Activated CD4-positive, CD25-positive, alpha-beta regulatory T cell (primary cell): ENCODE measurements at places on chromosomes 6 and 20.

DNA sequence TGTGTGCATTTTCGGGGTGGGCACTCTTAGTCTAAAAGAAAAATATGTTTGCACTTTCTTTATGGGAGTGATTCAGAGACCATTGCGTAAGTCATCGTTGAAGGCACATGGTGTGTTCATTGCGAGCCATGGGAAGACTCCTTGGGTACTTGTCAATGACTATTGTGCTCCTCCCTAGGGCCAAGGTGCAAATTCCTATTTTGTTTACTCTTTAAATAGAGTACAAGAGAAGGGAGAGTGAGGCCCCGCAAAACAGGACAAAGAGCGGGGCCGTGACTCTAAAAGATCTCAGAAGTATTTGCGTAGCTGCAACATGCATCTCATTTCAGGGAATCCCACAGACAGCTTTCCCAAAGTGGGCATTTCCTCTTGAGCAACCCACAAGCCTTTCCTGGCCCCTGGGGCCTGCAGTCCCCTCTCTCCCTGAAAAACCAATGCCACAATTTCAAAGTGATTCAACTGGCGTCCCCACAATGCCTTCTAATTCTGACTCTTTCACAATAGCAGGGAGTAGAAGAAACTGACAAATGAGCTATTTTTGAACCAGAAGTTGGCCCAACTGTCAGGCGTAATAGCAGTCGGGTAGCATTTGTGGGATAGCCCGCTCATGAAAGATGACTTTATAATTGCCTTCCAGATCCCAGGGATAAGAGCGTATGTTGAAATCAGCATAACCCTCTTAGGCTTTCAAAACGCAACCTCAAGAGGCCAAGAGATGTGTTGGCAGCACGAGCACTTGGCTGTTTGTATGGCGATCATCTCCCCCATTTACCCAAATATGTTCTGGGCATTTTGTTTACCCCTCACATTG, 277.9 kb upstream of the BMP2 start:
- no peak for DNase-seq

GRCh38 chr6:73558624-73559398, 38.0 kb upstream of the EEF1A1 start:
- DNase-seq, result no peak

DNA sequence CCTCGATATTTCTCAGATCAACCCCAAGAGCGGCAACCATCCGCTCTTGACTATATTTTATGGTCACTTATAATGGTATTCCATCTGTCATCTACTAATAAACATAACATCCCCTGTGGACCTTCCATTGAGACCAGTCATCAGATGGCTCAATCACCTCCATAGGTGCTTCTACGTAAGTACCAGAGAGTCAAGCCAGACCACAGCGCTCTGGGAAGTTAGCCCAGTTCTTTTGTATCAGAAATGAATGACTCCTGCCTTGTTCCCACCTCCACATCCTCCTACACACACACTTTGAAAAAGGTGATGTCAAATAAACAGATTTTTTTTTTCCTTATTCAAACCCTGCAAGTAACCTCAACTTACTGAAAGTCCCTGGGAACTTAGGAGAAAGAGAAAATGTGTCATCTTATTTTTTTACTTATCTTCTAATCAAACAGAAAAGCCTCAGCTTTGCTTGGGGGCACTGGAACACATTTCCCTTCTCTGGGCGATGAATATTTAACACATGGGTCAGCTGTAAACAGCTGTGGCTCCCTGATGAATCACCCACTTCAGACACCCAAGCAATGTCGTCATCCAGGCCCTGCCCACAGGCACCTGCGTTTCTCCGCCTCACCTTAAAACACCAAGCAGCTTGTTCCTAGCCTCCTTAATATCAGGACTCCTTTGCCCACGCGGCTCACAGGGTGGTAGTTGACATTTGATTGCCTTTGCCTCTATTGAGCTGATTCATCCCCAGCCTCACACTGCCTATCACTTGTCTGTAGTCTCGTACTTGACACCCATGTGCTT, 121.4 kb upstream of the LY86 start:
- DNase-seq, result no peak

GRCh38 chr20:60513141-60513540, 554.9 kb downstream of the CDH26 start:
- DNase-seq, result no peak

GRCh38 chr6:140879946-140880345, 1252.8 kb upstream of the GJE1 start:
- no peak for DNase-seq

GRCh38 chr20:25859649-25860530, 163.2 kb upstream of the ZNF337 start:
- peak; percentile 43 for DNase-seq

GRCh38 chr6:31270788-31271640, 878 bp downstream of the HLA-C start:
- DNase-seq, result peak; percentile 56

DNA sequence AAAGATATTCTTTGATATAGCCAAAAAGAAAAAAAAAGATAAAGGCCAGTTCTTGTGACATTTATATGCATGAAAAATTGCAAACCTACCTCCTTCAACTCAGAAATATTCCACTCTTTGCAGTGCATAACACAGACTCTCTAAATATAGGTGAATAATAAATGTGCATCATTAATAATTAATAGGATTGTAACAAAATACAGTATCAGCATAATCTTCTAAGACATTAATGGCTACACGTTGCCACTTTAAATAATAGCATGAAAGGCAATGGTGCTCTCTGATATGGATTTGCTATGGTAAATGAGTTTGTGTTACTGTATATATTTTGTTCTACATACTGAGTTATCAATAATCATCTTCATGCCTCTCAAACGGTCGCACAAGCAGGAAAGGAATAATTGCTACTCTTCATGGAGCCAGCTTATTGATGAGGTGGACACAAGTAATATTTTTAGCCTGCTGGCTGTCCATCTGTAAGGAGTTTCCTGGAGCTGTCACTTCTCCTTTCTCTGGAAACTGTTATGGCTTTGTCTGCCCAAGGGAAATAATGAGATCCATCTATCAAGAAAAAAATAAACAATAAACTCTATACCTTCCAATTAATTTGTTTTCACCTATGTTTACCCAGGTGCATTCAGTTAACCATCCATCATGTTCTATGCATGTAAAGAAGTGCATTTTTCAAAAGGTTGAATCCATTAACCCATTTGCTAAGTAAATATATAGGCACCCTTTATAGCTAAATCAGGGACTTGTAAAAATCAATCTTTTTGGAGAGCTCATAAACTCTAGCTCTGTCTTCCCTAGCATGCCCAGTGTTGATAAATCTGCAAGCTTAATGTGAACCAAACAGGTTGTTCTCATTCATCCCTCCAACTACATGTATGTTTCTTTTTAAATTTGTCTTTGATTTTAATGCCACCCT, 253.0 kb downstream of the NKAIN2 start:
- DNase-seq, result no peak

DNA sequence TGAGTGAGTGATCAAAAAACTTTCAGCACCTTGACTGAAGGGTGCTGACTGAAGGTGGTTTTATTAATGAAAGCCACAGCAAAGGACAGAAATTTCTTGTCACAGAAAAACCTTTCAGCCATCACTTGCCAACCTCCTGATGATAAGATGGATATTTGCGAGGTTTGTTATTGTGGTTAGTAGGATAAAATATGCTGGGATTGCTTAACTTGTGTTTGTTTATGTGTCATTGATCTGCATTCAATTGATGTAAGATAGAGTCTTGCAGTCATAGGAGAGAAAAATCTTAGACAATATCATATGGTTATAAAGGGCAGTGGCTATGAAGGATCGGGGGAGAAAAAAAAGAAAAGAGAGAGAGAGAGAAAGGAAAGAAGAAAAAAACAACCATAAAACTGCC, 1.2 kb downstream of the TSBP1 start:
- no peak for DNase-seq

GRCh38 chr20:11676630-11677287, 240.9 kb upstream of the BTBD3 start:
- DNase-seq, result no peak

- no peak for DNase-seq
Measured at GRCh38 chr20:6026051-6026450, 27.8 kb downstream of the LRRN4 start.

GRCh38 chr6:1079525-1079924, 232.4 kb upstream of the FOXQ1 start:
- no peak for DNase-seq

GRCh38 chr20:57757767-57758166, 48.0 kb upstream of the PMEPA1 start:
- DNase-seq, result no peak

DNA sequence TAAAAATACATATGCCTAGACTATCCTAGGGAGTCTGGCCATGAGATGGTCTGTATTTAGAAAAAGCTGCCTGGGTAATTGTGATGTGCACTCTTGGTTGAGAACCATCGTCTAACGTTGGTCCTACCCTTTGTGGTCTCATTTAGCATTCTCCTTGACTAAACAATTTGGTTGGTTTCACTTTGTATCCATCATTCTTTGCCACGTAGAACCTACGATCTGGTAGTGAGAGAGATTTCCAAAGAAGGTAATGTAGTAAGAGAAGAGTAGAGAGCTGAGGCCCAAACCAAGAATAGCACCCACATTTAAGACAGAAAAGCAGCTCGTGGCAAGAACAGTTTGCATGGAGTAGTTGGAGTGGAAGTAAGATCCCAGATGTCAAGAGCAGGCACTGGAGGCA, 219.8 kb downstream of the TMEM200A start:
- no peak for DNase-seq

- no peak for DNase-seq
Measured at GRCh38 chr20:11901127-11901526, 16.6 kb upstream of the BTBD3 start.

DNA sequence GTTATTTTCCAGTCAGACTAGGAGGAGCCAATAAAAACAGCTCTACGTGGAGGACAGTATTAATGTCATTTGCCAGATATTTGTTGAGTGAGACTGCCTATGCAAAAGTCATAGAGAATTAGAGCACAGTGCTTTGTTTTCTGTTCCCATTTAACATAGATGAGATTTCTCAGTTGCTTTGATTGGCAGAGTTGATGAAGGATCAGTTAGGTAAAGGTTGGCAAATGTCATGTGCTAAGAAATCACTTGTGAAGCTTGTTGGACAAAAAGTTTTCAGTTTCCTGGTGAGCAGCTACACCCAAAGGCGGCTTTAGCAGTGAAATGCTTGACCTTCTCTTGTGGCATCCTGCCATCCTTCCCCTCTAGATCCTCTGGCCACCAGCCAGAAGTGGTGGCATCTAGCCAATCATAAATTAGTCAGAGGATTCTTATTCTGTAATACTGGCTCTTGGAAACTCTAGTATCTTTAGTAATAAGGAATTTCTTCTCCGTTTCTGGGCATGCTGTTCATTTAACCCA, 37.0 kb downstream of the BCKDHB start:
- DNase-seq, result no peak

- no peak for DNase-seq
Measured at GRCh38 chr6:79672631-79673111, 41.5 kb downstream of the SH3BGRL2 start.

GRCh38 chr6:87901613-87902012, 146.0 kb upstream of the SPACA1 start:
- DNase-seq, result no peak

DNA sequence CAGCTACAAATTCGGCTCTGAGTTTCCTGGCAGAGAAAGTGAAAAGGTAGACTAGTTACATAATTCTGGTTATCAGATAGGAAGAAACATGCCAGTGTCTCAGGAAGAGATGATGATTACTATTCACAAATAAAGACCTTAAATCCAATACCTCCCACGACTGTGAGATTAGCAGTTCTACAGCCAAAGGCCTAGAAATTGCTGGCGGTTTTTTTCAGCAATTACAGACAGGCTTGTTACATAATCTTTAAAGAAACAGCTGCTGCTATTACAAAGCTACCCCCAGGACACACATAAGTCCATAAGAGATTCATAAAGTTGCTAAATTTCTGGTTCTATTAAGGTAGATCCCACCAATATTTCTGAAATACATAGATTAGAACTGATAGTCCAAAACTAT, 40.2 kb downstream of the PIGU start:
- no peak for DNase-seq

DNA sequence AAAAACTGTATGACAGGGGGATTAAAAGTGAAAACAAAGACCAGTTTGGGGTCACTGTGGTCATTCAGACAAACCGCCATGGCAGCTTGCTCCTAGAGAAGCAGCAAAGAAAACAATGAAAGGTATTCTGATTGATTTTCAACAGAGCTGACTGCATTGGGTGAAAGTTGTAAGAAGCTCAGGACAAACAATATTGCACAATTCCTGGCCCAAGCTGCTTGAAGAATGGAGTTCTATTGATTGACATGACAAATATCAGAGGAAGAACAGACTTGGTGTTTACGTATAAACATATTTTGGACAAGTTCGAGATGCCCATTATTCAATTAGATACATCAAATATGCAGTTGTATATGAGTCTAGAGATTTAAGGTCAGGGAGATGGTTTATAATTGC, 62.0 kb downstream of the TRIM38 start:
- DNase-seq, result no peak

- DNase-seq, result no peak
Measured at GRCh38 chr6:167797476-167798265, 29.0 kb upstream of the AFDN start.

- no peak for DNase-seq
Measured at GRCh38 chr20:50727792-50728485, 3.4 kb upstream of the PARD6B start.

DNA sequence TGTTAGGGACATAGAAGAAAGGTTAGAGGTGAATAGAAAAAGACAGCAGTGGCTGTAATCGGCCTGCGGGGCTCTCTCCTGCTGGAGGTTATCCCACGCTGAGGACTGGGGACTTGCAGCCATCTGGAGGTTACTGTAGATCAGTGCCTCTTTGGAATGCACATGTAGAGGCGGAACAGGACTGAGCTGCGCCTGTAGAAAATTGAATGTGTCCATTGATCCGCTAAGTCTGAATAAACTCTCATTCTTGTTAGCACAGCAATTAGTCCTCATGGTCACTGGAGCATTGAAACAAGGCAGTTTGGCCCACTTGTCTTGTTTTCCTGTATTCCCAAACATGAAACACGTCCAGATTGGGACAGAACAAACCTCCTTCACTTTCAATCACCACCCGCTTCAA, 46.3 kb upstream of the F13A1 start:
- DNase-seq, result no peak

- DNase-seq, result no peak
Measured at GRCh38 chr20:7967199-7967844, 27.1 kb upstream of the HAO1 start.

- no peak for DNase-seq
Measured at GRCh38 chr20:41452226-41452625, 85.6 kb upstream of the EMILIN3 start.

- DNase-seq, result peak; percentile 32
Measured at GRCh38 chr20:51529758-51530157, 12.8 kb downstream of the NFATC2 start.

- DNase-seq, result no peak
Measured at GRCh38 chr6:106804346-106805335, 169.9 kb downstream of the CD24 start.
